G401 (cell line): ENCODE measurements at places on chromosomes 13 and 19.
A peak's percentile ranks its signal among the peaks of the same experiment; 100 is the strongest.

DNA sequence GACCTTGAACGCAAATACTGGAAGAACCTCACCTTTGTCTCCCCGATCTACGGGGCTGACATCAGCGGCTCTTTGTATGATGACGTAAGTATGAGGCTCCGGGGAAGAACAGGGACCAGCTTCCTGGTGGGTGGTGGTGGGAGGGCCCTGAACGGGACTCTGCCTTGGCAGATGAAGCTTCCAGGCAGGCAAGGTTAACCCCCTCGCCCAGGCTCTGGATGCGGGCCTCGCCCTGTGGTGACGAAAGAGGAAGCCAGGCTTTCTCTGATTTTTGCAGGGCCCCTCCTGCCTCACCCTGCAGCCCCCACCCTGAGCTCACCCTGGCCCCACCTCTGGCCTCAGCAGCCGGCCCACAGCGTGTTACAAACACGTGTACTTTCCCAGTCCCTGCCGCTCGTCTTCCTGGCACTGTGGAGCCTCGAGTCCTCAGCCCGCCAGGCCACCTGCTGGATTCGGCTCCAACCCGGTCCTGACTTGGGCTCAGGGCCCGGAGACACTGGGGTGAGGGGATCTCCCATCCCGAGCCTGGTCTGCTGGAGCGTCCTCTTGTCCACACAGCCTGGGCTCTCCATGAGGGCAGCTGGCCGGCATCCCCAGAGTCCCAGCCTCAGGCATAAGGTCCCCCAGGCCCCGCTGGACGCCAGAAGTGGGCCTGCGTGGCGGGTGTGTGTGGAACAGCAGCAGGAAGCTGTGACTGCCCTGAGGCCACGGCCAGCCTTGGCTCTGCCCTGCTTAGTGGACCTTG lies 72.4 kb downstream of the KDM4B start:
- DNase-seq, result peak; percentile 42

DNA sequence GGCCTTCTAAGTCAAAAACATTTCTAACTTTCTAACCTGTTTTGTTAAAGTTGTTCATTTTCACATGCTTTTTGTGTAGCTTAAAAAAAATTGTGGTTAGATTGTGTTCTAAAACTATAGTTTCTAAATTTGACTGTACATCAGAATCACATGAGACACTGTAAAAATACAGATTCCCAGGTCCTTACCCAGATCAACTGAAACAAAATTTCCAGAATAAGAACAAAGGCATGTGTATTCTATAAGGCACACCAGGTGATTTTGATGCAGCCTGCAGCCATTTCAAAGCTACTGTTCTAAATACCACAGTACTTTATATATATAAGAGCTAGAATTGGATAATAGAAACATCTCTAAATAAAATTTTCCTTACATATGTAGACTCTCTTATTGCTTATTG lies 29.1 kb downstream of the INTS6 start:
- DNase-seq, result no peak

DNA sequence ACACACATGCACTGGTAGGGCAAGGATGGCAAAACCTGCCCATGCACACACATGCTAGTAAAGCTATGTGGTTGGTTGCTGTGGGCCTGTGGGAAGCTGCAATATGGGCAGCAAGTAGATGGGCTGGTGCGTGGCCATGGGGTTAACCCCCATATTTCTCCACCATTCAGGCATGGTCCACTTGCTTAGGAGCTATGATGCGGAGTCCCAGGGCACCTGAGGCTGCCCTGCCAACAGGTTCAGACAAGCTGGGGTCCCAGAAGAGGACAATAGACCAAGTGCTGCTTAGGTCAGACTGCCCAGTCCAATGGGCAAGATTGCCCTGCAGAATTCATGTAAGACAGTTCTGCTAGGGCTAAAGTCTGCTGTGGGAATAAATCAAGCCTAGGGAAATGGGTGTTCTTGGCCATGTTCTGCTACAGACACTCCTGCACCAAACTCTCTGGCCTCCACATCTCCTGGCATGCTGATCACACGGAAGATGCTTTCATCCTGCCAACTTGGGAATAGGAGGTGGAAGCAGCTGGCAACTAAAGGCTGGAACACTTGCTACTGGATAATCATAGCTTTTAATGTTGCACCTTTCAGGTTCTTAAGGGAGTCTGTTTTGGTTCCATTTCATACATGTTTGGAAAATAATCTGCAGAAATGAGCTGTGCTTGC lies 646.3 kb upstream of the SLITRK1 start:
- DNase-seq, result no peak

- DNase-seq, result no peak
Measured at GRCh38 chr19:47619763-47620162, 10.8 kb downstream of the BICRA start.
